GM06990 (cell line): ENCODE measurements at places on chromosomes 12 and 14.

- DNase-seq: no peak
These were observed 238.5 kb downstream of the CACNA1C start for GRCh38 chr12:2291182-2291832.

DNA sequence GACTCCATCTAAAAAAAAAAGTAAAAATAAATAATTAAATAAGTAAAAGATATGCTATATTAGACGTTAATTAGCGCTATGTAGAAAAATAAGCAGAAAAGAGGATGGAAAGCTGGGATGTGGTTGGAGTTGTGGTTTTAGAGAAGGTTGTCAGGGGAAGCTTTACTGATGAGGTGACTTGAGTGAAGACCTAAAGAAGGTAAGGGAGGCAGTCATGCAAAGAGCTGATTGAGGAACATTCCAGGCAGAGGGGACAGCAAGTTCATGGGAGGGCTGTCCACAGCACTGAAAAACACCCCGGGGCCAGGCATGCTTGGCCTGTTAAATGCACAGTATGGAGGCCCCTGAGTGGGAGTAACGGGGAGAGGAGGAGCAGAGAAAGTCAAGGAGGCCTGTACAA lies 15.7 kb downstream of the SMAGP start:
- DNase-seq: no peak

- no peak for DNase-seq
These were observed 68.6 kb downstream of the ITPK1 start for GRCh38 chr14:93047157-93047556.

DNA sequence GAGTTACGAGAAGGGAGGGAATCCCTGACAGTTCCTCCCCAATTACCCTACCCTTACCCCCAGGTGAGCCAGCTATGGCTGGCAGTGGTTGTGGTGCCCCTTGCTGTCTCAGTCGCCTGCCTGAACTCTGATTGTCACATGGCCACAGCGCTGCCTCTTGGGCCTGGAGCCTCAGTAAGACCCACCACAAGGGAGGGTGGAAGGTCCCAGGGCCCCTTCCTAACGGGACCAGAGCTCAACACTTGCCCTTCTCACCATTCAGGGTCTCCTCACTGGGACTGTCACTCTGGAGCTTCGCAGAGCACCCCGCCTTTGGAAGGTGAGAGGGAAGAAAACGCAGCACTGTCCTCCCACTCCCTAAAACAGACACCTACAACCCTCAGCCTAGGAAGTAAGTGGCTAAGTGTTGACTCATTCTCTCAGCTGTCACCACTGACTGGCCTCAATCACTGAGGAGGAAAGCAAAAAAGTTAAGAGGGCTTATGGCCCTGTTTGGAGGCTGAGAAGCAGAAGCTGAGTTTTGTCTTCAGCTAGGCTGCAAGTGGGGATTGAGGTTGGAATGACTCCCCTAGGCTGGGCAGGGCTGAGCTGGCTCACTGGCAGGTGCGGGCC lies 1.0 kb downstream of the TMEM253 start:
- DNase-seq: no peak
